CD8-positive, alpha-beta memory T cell (primary cell): ENCODE measurements at places on chromosomes 13 and 19. TPM values are rescaled to one million over a fixed set of nuclear protein-coding genes. Genes with fewer than 3 reads are reported as not detected.

GRCh38 chr13:79898996-79899395 lies 418.0 kb downstream of the NDFIP2 start:
- no peaks in the 10 kb centered on the region for H3K4me1 ChIP-seq
- H3K27me3 ChIP-seq = no peaks in the 10 kb centered on the region
- no peak overlapping the region for H3K4me3 ChIP-seq
- no peak for DNase-seq

GRCh38 chr19:35592226-35592625 lies 6.3 kb downstream of the PMIS2 start:
- no peaks in the 10 kb centered on the region for H3K4me1 ChIP-seq
- DNase-seq = no peak
- no peak overlapping the region for H3K27ac ChIP-seq
- no peak overlapping the region for H3K4me3 ChIP-seq
- H3K27me3 ChIP-seq = no peaks in the 10 kb centered on the region

- DNase-seq = no peak
- no peaks in the 10 kb centered on the region for H3K36me3 ChIP-seq
- no peak overlapping the region for H3K27ac ChIP-seq
- peaks cover 3% of the 10 kb centered on the region for H3K4me1 ChIP-seq
- no peaks in the 10 kb centered on the region for H3K27me3 ChIP-seq
- no peak overlapping the region for H3K4me3 ChIP-seq
Observed at GRCh38 chr19:16600824-16601223, 27.2 kb downstream of the MED26 start.

GRCh38 chr19:39913682-39914333 lies 20.6 kb downstream of the FCGBP start:
- H3K27ac ChIP-seq = no peak overlapping the region
- no peaks in the 10 kb centered on the region for H3K4me1 ChIP-seq
- no peak overlapping the region for H3K4me3 ChIP-seq
- no peak for DNase-seq
- no peaks in the 10 kb centered on the region for H3K27me3 ChIP-seq

Gene ZNF878
- 0.55 TPM for total RNA-seq

Gene KLK1
- 0.39 TPM for total RNA-seq

DNA sequence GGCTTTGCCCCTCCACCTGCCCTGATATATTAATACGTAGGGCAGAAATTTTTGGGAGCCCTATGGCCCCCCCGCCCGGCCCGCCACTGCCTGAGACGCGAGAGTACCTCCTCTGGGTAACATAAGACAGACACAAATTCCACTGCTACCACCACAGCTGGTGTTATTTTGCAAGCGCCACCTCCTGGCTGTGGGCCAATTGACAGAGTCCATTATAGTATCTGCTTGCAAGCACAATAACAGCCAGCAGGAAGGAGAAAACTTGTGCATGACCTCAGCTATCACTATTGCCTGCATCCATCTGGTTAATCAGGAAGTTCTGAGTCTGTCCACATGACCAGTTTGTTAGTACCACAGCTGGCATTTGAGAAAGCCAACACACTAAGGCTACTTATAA lies 25.3 kb upstream of the OR10H2 start:
- H3K4me3 ChIP-seq = no peak overlapping the region
- H3K27ac ChIP-seq = no peak overlapping the region
- no peaks in the 10 kb centered on the region for H3K36me3 ChIP-seq
- H3K4me1 ChIP-seq = no peaks in the 10 kb centered on the region
- H3K27me3 ChIP-seq = no peaks in the 10 kb centered on the region

Gene SPACA6
- 3.3 TPM for total RNA-seq

GRCh38 chr13:65530688-65531087 lies 1699.4 kb downstream of the PCDH9 start:
- H3K4me1 ChIP-seq = no peaks in the 10 kb centered on the region
- no peak overlapping the region for H3K4me3 ChIP-seq
- no peaks in the 10 kb centered on the region for H3K36me3 ChIP-seq
- no peak for DNase-seq

- DNase-seq = no peak
- H3K27ac ChIP-seq = no peak overlapping the region
- H3K36me3 ChIP-seq = no peaks in the 10 kb centered on the region
Observed at GRCh38 chr13:80214050-80214449, 126.9 kb downstream of the SPRY2 start.

GRCh38 chr13:108249150-108249549 lies 20.4 kb upstream of the TNFSF13B start:
- H3K4me3 ChIP-seq = no peak overlapping the region
- DNase-seq = no peak
- H3K27ac ChIP-seq = no peak overlapping the region
- H3K4me1 ChIP-seq = no peaks in the 10 kb centered on the region
- no peaks in the 10 kb centered on the region for H3K27me3 ChIP-seq
- H3K36me3 ChIP-seq = no peaks in the 10 kb centered on the region

DNA sequence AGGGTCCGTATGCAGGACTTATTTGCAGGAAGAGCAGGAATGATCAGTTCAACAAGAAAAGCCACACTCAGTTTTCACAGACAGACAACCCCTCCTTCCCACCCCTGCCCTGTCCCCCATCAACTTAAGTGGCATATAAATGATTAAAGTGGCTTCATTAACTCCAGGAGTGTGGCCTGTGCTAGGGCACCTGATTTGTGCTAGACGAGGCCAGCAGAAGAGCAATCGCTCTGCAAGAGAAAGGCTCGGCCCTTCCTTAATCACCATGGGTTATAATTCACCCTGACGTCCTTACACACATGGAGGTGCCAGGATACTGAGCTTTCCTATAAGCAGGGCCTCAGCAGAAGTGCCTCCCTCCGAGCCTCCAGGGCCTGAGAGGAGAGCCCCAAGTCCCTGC lies 14.6 kb downstream of the C19orf12 start:
- H3K27me3 ChIP-seq = no peaks in the 10 kb centered on the region
- H3K27ac ChIP-seq = no peak overlapping the region
- no peak overlapping the region for H3K4me3 ChIP-seq
- no peak for DNase-seq

GRCh38 chr13:96020155-96020575 lies 33.0 kb downstream of the UGGT2 start:
- no peak overlapping the region for H3K4me3 ChIP-seq
- no peaks in the 10 kb centered on the region for H3K27me3 ChIP-seq
- no peak for DNase-seq
- H3K4me1 ChIP-seq = no peaks in the 10 kb centered on the region
- H3K36me3 ChIP-seq = no peaks in the 10 kb centered on the region
- H3K27ac ChIP-seq = no peak overlapping the region

GRCh38 chr13:49499889-49500660 lies 4.3 kb downstream of the PHF11 start:
- no peak overlapping the region for H3K4me3 ChIP-seq
- peaks cover 38% of the 10 kb centered on the region for H3K4me1 ChIP-seq
- DNase-seq = no peak

DNA sequence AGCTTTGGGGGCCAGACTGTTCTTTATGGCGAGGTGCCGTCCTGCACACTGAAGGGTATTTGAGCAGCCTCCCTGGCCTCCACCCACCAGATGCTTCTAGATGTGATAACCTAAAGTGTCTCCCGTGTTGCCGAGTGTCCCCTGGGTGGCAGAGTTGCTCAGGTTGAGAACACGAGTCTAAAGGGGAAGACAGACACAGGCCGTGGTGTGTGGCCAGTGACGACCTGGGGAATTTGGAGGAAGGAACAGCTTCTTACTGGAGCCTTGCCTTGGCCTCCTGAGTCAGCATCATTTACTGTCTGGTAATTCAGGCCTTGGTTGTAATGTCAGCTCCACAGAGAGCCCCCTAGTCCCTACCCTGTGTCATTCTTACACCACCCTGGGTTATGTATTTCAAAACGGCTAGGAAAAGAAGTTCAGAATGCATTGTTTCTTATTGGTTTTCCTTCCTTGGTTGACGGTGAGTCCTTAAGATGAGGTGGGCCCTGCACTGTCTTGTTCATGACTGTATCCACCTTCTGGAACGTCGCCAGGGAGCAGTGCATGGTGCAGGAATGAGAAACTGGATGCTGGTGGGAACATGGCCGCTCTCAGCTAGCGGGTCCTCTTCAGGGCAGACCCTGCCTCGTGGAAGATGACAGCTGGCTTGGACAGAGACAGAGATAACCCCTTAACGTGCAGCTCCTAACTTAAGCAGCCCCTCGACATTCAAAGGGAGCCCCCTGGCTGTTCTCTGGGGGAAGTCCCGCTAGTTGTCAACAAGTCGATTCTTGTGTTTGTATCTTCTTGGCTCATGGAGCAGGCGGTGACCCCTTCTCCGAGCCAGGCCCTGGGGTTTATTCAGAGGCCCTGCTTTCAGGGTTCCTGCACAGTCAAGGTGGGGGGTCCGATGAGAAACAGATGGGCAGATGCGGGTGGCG lies 7.2 kb downstream of the SIN3B start:
- DNase-seq = no peak
- no peak overlapping the region for H3K27ac ChIP-seq
- H3K27me3 ChIP-seq = no peaks in the 10 kb centered on the region
- H3K4me3 ChIP-seq = no peak overlapping the region
- no peaks in the 10 kb centered on the region for H3K4me1 ChIP-seq

Gene N4BP2L1
- 16.8 TPM for total RNA-seq

Gene PABPC3
- total RNA-seq = 0.97 TPM

Gene SRRM5
- total RNA-seq = 0.24 TPM

DNA sequence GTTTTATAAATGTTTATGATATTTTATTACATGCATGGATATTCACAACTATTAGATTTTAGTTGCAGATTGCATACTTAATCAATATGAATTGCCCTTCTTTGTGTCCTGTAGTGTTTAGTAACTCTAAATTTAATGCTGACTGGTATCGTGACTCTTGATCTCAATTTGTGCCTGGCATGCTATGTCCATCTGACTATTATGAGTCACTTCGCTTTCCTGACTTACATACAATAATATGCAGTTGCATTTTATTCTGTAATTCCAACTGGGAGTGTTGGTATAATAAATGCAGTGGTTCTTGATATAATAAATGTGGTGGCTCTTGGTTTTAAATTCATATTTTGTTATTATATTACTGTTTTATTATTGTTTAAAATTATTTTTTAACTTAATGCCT lies 277.5 kb downstream of the LIG4 start:
- no peaks in the 10 kb centered on the region for H3K4me1 ChIP-seq
- no peak overlapping the region for H3K27ac ChIP-seq
- no peak overlapping the region for H3K4me3 ChIP-seq
- H3K36me3 ChIP-seq = no peaks in the 10 kb centered on the region
- no peak for DNase-seq
- H3K27me3 ChIP-seq = no peaks in the 10 kb centered on the region

GRCh38 chr13:26529441-26529840 lies 28.0 kb upstream of the WASF3 start:
- no peaks in the 10 kb centered on the region for H3K27me3 ChIP-seq
- no peaks in the 10 kb centered on the region for H3K4me1 ChIP-seq
- no peak overlapping the region for H3K27ac ChIP-seq
- DNase-seq = no peak

DNA sequence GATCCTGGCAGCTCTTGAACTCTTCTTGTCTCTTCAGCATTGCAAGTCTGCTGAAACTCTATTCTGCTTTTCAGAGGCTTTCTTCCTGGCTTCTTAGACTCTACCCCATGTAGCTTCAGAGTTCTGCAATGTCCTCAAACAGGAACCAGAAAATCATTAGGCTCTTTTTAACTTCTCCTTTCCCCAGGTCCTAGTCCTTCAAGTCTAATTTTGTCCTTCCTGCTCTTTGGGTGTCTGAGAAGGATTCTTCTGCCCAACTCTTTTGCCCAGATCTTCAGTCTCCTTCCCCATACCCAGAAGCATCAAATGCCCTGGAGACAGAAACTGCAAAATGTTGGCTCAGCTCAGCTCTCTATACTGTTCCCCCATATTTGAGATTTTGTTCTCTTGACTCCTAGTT lies 50.0 kb upstream of the CALM3 start:
- no peaks in the 10 kb centered on the region for H3K36me3 ChIP-seq
- no peak overlapping the region for H3K27ac ChIP-seq
- H3K27me3 ChIP-seq = peaks cover 3% of the 10 kb centered on the region
- H3K4me1 ChIP-seq = no peaks in the 10 kb centered on the region

DNA sequence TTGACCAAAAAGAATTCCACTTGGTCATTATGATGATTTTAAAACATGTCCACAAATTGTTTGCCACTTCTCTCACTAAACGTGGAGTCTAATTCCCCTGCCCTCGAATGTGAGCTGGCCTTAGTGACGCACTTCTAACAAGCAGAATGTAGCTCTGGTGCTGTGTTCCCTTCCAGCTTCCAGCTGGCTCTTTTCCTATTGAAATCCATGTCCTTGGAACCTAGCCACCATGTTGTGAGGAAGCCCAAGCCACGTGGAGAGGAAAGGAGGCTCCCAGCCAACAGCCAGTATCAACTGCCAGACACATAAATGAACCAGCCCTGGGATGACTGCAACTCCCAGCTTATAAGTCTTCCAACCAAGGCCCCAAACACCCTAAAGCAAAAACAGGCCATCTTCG lies 23.6 kb upstream of the CEBPA start:
- no peak overlapping the region for H3K4me3 ChIP-seq
- no peak for DNase-seq
- H3K27me3 ChIP-seq = no peaks in the 10 kb centered on the region

Gene ICAM5
- total RNA-seq = 1.8 TPM

DNA sequence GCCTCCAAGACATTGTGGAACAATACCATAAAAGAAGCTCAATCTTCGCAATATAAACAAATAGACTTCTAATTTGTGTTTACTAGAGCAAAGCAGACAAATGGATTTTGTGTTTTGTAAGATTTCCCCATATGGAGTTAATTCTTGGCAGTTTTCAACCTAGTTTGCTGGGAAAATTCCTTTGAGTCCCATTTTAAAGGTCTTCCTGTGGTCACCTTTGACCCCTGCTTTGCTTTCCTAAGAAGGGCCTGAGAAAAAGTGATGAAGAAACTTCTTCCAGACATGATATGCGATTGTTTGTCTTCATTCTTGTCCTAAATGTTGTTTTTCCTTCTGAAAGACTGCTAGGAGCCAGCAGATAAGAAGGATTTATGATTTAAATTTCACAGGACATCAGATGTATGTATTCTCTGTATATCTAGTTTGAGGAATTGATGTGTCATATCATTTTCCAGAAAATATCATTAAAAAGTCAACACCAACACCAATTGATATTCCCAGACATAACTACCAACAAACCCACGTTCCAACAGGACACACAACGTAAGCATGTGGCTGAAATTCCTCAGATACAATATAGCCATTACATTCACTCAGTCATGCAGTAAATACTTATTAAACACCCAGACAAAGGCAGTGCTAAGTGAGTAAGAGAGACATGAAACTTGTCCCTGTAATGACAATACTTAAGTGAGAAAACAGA lies 276.4 kb downstream of the LHFPL6 start:
- no peaks in the 10 kb centered on the region for H3K27me3 ChIP-seq
- no peaks in the 10 kb centered on the region for H3K4me1 ChIP-seq
- H3K27ac ChIP-seq = no peak overlapping the region
- H3K36me3 ChIP-seq = no peaks in the 10 kb centered on the region
